Naive thymus-derived CD8-positive, alpha-beta T cell (primary cell): ENCODE measurements at places on chromosomes 3 and 15.
A peak's percentile ranks its signal among the peaks of the same experiment; 100 is the strongest.

- H3K36me3 ChIP-seq: peaks cover 8% of the 10 kb centered on the region
- H3K27ac ChIP-seq: peak overlapping the region; percentile 90
- no peaks in the 10 kb centered on the region for H3K27me3 ChIP-seq
- no peak for DNase-seq
- peaks cover 51% of the 10 kb centered on the region for H3K4me1 ChIP-seq
- H3K4me3 ChIP-seq: no peak overlapping the region
Measured at GRCh38 chr15:88657326-88658069, 18.7 kb downstream of the ISG20 start.

GRCh38 chr15:55873024-55873720 lies 120.2 kb downstream of the NEDD4 start:
- no peaks in the 10 kb centered on the region for H3K27me3 ChIP-seq
- DNase-seq: no peak
- no peaks in the 10 kb centered on the region for H3K4me1 ChIP-seq
- H3K27ac ChIP-seq: no peak overlapping the region
- no peak overlapping the region for H3K4me3 ChIP-seq

DNA sequence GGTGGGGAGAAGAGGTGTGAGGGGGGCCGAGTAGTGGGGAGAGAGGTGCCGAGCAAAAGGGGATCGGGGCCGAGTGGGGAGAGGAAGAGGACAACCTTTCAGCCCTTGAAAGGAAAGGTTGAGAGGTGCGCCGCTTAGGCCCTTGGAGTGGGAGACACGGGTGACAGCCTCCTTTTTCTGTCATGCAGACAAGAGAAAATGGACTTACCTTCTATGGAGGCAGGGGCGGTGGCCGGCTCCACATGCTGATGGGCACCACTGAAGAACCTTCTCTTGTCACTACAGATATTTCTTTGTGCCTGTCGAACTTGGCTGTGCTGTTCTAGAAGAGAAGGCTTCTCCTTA lies 421 bp downstream of the KLHL18 start:
- no peak for DNase-seq
- H3K27me3 ChIP-seq: no peaks in the 10 kb centered on the region
- H3K4me3 ChIP-seq: peak overlapping the region; percentile 100

- H3K4me3 ChIP-seq: no peak overlapping the region
- no peak overlapping the region for H3K27ac ChIP-seq
- H3K36me3 ChIP-seq: peaks cover 3% of the 10 kb centered on the region
- no peaks in the 10 kb centered on the region for H3K27me3 ChIP-seq
- no peak for DNase-seq
Measured at GRCh38 chr15:68210821-68211655, 5.9 kb upstream of the CALML4 start.

- H3K27me3 ChIP-seq: peaks cover 4% of the 10 kb centered on the region
- no peak for DNase-seq
- peaks cover 7% of the 10 kb centered on the region for H3K36me3 ChIP-seq
- H3K4me1 ChIP-seq: peaks cover 8% of the 10 kb centered on the region
- no peak overlapping the region for H3K27ac ChIP-seq
Measured at GRCh38 chr3:38110314-38111050, 26.4 kb downstream of the ACAA1 start.

DNA sequence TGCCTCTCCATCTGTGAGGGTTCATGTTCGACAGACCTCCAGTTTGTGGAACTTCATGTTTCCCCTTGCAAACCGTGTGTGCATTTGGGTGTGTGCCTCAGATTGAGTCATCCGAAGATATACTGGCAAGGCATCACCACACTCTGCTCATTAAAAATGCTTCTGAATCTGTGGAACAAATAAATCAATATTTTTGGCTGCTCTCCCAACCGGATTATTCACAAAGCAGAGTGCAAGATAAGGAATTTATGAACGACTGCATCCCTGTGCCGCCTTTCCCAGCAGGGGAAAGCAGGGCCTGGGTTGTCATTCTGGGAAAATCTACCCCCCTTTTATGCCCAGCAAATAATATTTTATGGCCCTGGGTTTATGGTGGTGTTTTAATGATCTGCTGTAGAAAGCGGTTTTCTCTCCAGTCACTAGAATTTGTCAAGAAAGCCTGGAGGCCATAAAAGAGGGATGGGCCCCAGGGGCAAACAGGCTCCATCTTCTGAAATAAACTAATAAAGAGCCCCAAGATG lies 4.2 kb upstream of the WNT5A start:
- no peak overlapping the region for H3K4me3 ChIP-seq
- H3K27ac ChIP-seq: no peak overlapping the region
- H3K4me1 ChIP-seq: peaks cover 21% of the 10 kb centered on the region
- peaks cover 3% of the 10 kb centered on the region for H3K36me3 ChIP-seq
- peaks cover 47% of the 10 kb centered on the region for H3K27me3 ChIP-seq

DNA sequence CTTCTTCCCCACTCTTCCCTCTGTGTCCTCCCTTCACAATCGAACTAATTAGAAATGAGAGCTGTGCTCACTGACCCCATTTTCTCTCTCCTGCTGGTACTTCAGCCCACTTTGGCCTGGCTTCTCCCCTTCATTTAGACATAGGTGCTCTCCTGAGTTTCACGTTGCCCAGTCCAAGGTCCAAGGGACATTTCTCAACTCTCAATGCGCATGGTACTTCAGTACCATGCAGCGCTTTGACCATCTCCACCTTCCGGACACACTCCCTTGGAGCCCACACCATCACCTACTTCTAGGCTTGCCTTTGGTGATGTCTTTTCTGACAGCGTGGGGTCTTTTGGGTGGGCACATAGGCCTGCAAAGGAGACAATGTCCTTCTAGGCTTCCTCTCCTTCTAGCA lies 99.7 kb downstream of the ABHD5 start:
- no peak for DNase-seq
- no peak overlapping the region for H3K27ac ChIP-seq
